DMS53 (cell line): ENCODE measurements at places on chromosomes 6 and 20.

DNA sequence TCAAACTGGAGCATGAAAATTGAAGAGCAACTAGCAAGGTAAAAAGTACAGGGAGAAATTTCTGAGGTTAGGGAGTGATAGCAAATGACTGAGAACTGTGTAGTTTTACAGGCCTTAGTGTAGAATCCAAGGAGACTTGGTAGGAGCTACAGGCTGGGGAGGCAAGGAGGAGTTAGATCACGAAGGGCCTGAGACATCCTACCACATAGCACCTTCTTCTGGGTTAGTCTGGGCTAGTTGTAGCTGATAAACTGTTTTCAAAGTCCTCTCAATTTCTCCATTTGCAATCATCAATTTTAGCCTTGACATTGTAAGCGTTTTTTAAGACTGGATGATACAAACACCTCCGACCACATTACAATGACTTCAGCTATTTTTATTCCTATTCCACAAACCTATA, 209.7 kb downstream of the TMEM200A start:
- DNase-seq, result no peak

GRCh38 chr6:48429021-48429420, 318.0 kb upstream of the PTCHD4 start:
- DNase-seq, result peak; percentile 72

- no peak for DNase-seq
These were observed 244.7 kb upstream of the BTBD3 start for GRCh38 chr20:11672959-11673358.

DNA sequence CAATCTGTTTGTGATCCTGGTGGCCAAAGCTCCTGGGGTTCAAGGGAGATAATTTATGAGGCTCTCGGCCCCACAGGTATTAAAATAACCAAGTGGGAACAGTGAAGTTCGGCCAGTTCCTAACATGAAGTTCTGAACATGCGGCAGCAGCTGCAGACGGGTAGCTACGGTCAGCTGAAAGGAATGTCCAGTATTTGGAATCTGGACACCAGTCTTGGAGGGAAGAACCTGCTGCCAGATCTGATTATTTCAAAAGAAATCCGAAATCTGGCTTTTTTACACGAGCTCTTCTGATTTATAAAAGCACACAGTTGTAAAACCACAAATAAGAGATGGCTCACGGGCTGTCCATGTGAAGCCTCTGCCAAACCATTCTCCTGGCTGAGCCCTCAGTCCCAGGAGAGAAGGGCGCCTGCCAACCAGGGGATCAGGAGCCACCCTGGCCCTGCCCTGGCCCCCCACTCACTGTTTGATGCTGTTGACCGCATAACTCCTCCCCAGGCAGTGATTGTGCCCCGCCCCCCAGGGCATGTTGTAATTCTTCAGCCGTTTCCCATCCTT, 28.2 kb upstream of the KCNB1 start:
- DNase-seq, result no peak

DNA sequence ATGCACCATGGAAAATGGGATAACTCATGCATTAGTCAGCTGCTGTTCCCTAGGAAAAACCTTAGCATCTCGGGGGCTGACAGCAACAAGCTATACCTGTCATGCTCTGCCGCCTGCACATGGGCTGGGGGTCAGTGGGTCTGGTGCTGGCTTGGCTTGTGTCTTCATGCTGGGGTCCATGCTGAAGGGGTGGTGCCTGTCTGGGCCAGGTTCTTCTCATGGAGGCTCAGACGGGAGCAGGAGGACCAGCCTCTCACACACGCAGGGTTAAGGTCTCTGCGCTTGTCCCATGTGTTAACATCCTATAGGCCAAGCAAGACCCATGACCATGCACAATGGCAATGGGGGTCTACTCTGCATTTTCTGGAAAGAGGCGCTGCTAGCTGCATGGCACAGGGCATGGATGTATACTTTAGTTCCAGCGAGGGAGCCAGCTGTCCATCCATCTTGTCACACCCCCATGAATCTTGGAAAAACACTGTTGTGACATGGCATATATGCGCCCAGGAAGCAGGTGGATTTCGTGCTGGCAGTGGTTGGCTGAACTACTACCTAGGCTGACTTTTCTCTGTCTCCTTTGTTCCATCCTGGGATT, 24.6 kb upstream of the CST3 start:
- DNase-seq, result no peak
